Cardiac septum (tissue), 1 donor: ENCODE measurements at places on chromosomes 2 and 18.

DNA sequence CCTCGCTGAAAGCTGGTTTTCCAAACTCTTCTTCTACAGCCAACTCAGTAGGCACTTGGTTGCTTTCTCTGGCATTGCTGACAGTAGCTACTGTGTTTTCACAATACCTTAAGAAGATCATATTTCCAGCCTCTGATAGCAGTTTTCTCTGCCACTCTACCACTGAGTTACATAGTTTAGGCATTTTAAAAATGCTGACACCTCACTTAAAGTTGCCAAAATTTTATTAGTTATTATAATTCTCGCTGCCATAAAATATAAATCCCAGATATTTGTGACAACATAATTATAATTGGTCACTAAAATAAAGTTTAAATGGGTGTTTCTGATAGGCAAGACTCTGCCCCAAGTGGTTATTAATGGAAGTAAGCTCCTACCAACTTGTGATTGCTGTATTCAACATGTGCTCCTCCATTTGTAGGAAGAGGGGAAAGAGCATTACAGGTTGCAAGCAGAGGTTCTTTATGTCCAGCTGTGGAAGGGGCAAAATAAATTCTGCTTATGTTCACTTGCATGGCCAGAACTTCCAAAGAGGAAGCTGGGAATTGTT lies 1202.8 kb downstream of the CNTNAP5 start:
- DNase-seq, result no peak

- DNase-seq, result no peak
Observed at GRCh38 chr2:14756981-14757657, 124.6 kb downstream of the LRATD1 start.

DNA sequence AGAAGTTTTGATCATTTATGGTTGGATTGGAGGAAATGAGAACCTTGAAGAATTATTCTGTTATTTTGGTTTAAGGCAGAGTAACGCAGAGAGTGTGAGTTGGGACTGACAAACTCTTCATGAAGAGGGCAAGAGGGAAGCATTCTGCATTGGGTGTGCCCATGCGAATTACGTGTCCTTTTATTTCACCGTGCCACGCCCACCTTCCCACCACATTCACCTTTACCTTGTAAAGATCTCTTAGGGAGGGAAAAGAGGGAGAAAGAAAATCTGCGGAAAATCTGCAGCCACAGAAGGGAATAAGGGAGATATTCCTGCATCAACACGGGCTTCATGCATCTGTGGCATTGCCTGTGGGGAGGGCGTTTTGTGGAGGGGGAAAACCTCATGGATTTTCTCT lies 31.8 kb downstream of the SLC9A4 start:
- no peak for DNase-seq

DNA sequence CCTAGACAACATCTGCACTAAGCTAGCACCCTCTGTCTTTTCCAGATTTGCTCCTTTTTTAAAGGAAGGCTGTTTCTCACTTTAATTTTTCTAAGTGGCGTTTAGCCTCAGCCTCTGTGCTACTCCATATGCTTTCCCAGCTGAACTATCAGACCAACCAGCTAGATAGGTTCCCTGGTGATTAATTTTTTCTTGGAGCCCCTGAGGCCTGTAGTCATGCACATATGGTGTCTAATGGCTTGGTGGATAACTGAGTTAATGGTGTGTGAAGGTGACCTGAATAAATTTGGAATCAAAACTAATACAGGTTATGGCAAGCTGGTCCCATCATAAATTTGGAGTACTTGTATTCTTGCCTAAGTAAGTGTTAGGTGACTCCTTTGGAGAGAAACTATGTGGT lies 135.5 kb downstream of the MGAT5 start:
- DNase-seq, result no peak

GRCh38 chr2:30439879-30440278 lies 7.2 kb upstream of the LCLAT1 start:
- no peak for DNase-seq

- no peak for DNase-seq
Observed at GRCh38 chr2:151978709-151979108, 120.1 kb downstream of the CACNB4 start.

- peak; percentile 93 for DNase-seq
Observed at GRCh38 chr18:3448838-3449511, 997 bp upstream of the TGIF1 start.

- no peak for DNase-seq
Observed at GRCh38 chr2:217106650-217107014, 246.8 kb upstream of the TNP1 start.

DNA sequence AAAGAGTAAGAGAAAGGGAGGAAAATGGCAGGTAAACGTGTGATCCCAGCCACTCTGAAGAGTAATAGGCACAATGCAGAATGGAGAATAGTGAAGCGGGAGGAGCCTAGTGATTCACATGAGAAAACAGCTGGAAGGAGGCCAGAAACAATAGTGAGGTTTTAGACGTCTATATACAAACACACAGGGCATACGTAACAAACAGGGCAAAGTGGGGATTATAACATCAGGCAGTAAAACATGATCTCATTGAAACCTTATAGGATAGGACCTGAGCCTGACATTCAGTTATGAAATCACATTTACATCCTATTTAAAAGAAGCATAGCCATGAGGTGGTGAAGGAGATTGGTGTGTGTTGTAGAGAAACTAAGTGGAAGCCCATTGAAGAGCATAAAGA lies 33.0 kb upstream of the GATA6 start:
- DNase-seq, result no peak

- DNase-seq, result no peak
Observed at GRCh38 chr2:71070294-71071093, 2.0 kb downstream of the NAGK start.

- no peak for DNase-seq
Observed at GRCh38 chr2:19714926-19715325, 186.9 kb downstream of the TTC32 start.

- no peak for DNase-seq
Observed at GRCh38 chr2:71064754-71065621, 3.5 kb upstream of the NAGK start.

DNA sequence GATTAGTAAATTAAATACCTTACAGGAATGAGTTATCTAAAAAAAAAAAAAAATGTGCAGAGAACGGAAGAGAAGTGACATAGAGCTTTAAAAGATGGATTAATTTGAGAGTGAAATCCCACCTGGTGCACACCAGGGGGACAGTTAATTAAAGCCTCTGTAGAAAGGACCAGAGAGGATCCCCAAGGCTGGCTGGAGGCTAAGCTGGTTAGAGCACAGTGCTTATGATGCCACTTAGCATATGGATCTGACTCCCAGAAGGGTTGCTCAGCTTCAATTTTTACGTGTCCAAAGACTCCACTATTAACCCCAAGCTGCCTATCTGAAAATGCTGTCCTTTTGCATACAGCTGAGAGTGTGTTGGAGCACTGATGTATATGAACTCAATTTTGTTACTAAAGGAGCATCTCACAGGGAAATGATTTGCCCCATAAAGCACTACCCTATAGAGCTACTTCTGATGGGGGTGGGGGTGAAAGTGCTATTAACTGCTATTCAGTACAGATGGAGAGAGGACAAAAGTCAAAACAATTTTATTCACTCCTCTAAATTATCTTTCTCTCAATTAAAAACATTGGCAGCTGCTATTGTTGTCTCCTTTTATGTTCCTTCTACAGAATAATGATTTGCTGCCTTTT lies 15.2 kb upstream of the SLC8A1 start:
- no peak for DNase-seq

DNA sequence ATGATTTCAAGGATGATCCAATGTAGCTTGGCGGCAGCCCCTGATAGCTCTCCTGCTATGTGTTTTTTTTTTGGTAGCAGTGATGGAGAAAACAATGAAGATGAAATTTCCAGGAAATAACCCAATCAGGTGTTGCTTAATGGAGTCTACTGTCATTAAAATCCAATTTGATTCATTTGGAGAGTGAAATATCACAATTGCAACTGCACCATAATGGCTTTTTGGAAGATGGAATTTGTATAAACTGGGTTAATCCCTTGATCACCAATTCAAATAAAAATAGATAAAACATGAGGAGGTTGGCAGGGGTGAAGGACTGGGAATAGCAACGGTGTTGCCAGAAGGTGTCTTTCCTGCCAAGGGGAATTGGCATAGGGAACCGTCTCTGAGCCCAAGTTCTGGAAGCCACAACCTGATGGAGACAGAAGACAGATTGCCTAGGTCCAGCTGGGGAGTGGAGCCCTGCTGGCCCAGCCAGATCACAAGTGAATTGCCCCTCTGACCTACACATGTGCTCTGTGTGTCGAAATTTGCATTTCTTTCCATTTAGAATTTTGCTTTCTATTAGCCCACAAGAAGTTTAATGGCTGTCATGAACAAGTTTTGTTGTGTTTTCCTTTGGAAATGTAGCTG lies 170.3 kb upstream of the SPRED2 start:
- no peak for DNase-seq

- no peak for DNase-seq
Observed at GRCh38 chr18:73663581-73663980, 484.1 kb downstream of the FBXO15 start.

DNA sequence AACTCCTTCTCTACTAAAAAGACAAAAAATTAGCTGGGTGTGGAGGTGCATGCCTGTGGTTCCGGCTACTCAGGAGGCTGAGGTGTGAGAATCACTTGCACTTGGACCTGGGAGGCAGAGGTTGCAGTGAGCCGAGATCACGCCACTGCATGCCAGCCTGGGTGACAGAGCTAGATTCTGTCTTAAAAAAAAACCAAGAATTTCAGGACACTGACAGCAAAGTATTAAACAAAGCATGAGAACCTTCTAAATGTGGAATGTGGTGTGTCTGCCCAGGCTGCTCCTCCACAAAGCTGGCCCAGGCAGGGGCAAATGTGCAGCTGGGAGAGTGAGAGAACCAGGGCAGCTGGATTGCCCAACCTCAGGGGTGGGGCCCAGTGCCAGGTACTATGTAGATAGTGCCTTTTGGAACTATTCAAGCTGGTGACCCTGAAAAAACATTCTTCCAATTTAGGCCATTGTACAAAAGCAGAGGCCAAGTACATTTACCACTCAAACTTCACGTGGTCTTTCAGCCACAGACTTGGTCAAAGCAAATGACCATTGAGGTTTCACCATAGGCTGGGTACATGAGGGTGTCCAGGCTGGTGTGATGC lies 6.7 kb upstream of the UGT1A5 start:
- no peak for DNase-seq

- no peak for DNase-seq
Observed at GRCh38 chr2:39550701-39551285, 113.7 kb upstream of the MAP4K3 start.

GRCh38 chr18:49491534-49491856 lies 4.5 kb upstream of the C18orf32 start:
- DNase-seq, result no peak

- no peak for DNase-seq
Observed at GRCh38 chr18:28208268-28208667, 31.3 kb upstream of the CDH2 start.

DNA sequence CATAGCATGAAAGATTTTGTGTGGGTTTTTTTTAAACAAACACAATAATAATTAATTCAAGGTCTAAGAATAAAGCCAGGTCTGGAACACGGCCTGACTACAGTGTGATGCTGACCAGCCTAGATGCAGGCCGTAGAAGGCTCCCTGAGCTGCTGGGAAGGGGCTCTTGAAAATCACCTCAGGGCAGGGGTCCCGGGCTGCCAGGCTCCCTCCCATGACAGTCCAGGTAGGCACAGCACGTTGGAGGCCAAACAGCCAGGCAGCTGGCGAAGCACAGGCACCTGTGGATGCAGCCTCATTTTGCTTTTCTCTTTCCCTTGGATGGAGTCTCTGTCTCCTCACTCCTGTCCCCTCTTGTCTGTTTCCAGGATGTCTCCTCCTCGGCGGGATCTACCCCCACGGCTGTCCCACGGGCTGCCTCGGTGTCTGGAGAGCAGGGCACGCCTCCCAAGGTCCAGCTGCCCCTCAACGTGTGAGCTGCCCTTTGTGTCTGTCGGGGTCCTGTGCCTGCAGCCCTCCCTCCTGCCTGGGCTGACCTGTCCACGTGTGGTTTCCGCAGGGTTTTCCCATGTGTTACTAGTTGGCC lies 194.5 kb downstream of the SEPTIN10 start:
- DNase-seq, result no peak

GRCh38 chr18:37783771-37784170 lies 218.2 kb upstream of the CELF4 start:
- DNase-seq, result no peak

DNA sequence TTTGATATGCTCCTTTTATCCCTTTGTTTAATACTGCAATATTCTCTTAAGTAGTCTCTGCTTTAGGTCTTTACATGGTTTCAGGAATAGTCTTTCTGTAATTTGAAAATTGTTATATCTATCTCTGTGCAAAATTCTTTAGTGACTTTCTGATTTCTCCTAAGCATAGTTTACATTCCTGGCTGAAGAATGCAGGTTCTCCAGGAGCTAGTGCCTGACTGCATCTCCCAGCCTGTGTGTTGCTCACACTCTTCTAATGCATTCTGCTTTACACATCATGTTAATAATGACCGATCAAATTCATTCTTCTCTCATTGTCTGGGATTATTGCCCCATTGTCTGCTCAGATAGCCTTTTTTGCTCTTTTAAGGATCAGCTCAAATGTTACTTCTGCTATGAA lies 1349.2 kb downstream of the DSC3 start:
- no peak for DNase-seq
